Stimulated activated CD4-positive, alpha-beta T cell treated with anti-CD3 and anti-CD28 coated beads, TNF-alpha, amount 100 ng/mL, for 24 hours (primary cell): ENCODE measurements at places on chromosomes 3 and 15.
A peak's percentile ranks its signal among the peaks of the same experiment; 100 is the strongest.

DNA sequence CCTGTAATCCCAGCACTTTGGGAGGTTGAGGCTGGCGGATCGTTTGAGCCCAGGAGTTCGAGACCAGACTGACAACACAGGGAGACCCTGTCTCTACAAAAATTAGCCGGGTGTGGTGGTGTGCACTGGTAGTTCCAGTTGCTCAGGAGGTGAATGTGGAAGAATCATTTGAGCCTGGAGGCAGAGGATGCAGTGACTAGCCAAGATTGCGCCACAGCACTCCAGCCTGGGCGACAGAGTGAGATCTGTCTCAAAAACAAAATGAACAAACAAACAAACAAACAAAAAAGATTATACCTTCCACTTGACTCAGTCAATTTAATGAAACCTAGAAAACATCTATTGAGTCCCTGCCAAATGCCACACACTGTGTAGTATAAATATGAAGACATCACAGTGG is 30.5 kb upstream of the PHLDB2 start:
- DNase-seq: no peak

- DNase-seq: no peak
Measured at GRCh38 chr3:193879864-193880242, 256.1 kb upstream of the HES1 start.

DNA sequence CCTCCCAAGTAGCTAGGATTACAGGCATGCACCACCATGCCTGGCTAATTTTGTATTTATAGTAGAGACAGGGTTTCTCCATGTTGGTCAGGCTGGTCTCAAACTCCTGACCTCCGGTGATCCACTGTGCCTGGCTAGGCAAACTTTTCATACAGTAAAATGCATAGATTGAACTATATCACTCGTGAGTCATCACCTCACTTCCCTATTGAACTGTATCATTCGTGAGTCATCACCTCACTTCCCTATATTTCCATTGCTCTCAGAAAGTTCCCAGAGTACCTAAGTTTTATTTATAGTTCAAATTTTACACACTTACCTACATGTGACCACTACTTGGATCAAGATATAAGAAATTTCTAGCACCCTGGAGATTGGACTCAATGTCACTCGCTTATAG is 73.6 kb upstream of the ACAD9 start:
- no peak for DNase-seq

GRCh38 chr3:38129058-38129457 is 7.9 kb downstream of the ACAA1 start:
- no peak for DNase-seq

GRCh38 chr3:10189557-10190354 is 25.0 kb downstream of the IRAK2 start:
- DNase-seq: no peak

DNA sequence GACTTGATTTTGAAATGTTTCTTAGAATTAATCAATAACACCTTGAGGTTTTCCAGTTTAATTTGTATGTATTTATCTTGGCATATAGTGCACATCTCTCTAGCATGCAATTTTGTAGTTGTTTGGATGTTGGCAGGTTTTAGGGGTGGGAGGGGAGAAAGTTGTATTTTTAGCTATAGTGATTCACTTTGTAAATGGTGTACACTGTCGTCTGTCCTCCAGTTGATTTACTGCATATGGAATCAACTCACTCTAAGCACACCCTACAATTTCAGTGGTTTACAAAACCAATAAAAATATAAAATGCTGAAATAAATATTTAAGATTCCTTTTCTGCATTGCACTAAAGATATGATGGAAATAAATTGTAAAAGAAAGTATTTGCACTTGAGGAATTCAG is 199.1 kb downstream of the CDIN1 start:
- DNase-seq: no peak

- no peak for DNase-seq
Measured at GRCh38 chr3:66618066-66618465, 117.2 kb upstream of the LRIG1 start.

- no peak for DNase-seq
Measured at GRCh38 chr3:12904951-12905315, 63.6 kb upstream of the RPL32 start.

GRCh38 chr3:189766416-189766815 is 135.2 kb downstream of the TP63 start:
- DNase-seq: no peak

- no peak for DNase-seq
Measured at GRCh38 chr15:38374029-38374428, 79.9 kb upstream of the FAM98B start.

GRCh38 chr3:16239780-16240179 is 25.0 kb downstream of the DPH3 start:
- DNase-seq: no peak

GRCh38 chr15:58330741-58331559 is 100.8 kb upstream of the LIPC start:
- no peak for DNase-seq

- no peak for DNase-seq
Measured at GRCh38 chr3:28752290-28752689, 403.7 kb upstream of the AZI2 start.

- no peak for DNase-seq
Measured at GRCh38 chr15:75347222-75348033, 589 bp downstream of the NEIL1 start.

GRCh38 chr15:85854345-85855097 is 59.8 kb upstream of the KLHL25 start:
- peak; percentile 29 for DNase-seq

GRCh38 chr15:70308011-70308734 is 210.5 kb upstream of the TLE3 start:
- no peak for DNase-seq

DNA sequence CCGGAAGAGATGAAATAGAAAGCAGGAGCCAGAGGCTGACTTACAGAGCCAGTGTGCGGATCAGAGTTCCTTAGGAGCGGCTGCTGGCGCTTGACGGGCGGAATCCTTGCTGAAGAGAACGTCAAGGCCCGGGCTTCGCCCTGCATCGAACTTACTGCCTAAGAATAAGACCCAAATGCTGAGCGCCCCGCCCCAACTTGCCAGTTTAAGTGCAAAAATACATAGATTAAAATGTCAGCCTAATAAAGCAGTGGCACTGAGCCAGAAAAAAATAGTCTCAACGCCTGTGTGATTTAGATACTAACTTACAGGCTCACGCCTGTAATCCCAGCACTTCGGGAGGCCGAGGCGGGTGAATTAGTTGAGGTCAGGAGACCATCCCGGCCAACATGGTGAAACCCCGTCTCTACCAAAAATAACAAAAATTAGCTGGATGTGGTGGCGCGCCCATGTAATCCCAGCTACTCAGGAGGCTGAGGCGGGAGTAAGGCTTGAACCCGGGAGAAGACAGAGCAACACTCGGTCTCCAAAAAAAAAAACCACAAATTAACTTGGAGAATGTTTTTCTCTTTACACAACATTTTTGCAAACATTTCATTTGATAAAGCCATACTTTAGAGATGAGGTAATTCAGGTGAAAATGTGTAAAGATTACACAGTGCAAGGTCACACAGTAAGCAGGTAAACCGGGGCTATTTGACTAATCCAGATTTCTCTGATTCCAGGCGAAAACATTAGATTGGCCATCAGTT is 1.2 kb upstream of the UBP1 start:
- no peak for DNase-seq

DNA sequence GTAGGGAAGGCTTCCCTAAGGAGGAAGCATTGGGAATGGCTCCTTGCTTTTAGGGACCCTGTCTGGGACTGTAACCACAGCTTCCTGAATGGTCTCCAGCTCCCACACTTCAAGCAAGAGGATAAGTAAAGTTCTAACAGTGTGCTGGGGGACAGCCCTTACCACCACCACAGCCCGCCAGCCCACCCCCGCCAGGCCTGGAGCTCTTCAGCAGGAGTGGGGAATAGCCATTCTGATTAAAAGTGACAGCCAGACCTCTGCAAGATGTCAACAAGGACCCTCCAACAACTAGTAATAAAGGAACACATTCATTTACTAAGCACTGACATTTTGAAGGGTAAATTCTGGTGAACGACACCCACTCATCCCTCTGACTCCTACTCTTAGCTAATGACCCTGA is 49.4 kb downstream of the CPN2 start:
- no peak for DNase-seq

GRCh38 chr15:63408524-63408923 is 26.9 kb upstream of the CA12 start:
- no peak for DNase-seq

DNA sequence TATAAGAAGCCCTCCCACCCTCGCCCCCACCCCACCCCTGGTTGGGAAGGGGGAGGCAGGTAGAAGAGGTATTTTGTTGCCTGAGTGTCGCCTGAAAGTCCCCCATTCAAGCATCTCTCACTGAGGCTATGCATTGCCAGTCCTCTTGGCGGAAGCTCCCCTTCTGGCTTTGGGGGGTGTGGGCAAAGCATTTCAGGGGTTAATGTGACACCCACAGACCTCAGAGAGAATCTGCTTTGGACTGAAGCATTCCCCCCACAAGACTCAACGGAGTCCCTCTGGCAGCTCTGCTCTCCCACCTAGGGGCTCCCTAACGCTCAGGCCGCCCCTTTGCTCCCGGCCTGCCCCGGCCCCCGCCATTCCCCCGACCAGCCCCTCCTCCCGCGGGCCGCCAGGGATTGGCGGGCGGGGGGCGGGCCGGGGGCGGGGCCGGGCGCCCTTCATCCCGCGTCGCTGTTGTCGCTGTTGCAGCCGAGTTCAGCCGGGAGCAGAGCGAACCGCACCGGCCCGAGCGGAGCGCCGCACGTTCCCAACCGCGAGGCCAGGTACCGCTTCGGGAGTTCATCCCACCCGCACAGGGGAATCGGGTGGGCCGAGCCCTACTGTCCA is at the start of gene SLC38A3:
TSS of gene SLC38A3 (plus strand) at position 468 of the 609 bp plus-strand sequence. CDS start 8,929 bp downstream, outside the sequence.
- no peak for DNase-seq

DNA sequence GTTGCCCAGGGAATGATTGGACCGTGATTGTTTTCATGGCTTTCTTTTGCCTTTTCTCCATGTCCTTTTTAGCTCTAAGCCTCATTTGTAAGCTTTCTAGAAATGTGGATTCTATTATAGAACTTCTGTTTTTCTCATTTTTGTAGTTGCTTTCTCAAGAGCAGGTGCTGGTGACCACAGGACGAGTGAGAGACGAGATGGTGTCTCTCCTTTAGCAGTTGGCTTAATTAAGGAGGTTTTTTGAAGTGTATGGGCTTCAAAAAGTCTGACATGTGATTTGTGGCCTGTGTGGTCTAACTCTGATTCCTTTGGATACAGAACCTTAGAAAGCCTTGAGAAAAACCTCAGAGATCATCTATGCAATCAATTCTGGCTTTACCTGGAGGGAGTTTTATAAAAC is 292.8 kb downstream of the LPP start:
- no peak for DNase-seq
